Kidney (tissue), 22 donors: ENCODE measurements at places on chromosomes 7 and 10. TPM values are rescaled to one million over a fixed set of nuclear protein-coding genes. Genes with fewer than 3 reads are reported as not detected.

The NKX2-3 gene
- polyA plus RNA-seq: not detected

DNA sequence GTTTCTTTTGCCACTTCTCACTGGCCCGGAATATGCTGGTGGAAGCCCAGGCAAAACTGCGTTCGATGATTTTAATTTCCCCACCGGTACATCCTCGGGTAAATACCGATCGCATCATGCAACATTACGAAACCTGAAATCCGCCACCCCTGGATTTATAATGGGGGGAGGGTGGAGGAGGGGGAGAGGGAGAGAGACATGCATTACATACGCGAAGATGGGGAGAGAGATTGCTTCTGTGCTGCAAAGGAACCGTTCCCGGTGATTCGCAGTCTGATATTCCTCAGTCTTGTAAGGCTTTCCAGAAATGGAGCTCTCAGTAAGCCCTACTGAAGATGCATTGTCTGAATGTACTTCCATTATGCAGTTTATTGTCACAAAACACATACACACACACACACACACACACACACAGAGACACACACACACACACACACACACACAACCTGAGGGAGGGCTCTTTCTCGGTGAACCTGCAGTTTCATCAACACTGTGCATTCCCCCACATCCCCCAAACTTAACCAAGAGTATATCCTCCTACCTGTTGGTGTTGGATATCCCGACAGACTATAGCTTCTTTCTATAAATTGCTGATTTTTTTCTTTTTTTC is 741 bp downstream of the GPR85 start:
- peak; percentile 34 for DNase-seq

- DNase-seq: no peak
These were observed 8.8 kb upstream of the ATRNL1 start for GRCh38 chr10:115084277-115084850.

DNA sequence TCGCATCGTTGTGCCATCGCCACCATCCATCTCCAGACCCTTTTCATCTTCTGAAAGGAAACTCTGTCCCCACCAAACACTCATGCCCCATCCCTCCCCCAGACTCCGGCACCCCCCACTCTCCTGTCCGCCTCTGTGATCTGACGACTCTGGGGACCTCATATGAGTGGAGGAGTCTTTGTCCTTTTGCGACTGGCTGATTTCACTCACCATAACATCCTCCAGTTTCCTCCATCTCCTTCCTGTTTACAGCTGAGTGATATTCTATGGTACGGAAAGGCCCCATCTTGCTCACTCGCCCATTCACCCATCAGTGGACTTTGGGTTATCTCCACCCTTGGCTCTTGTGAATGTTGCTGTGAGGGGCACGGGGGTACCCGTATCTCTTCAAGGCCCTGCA is 11.8 kb upstream of the INSIG1 start:
- no peak for DNase-seq

DNA sequence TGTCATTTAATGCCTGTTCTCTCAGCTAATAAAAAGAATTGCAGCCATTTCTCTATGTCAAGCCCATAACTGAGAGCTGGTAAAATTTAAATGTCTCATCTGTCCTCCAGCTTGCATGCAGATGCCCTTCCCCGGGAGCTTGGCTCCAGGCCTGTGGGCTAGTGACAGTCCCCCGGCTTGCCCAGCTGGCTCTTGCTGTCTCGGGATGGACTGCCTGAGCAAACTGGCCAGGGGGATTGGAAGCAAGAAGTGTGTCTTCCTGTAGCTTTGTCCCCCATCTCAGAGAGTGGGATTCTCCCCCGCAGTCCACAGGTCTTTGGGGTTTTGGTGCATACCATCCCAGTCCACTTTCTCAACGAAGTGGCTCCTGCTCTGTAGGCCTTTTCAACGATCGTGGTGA is 53.9 kb upstream of the HMX3 start:
- no peak for DNase-seq

The KLHDC10 gene
- 15.7 TPM for polyA plus RNA-seq

- no peak for DNase-seq
These were observed 4.5 kb downstream of the ARID5B start for GRCh38 chr10:61905837-61906561.

DNA sequence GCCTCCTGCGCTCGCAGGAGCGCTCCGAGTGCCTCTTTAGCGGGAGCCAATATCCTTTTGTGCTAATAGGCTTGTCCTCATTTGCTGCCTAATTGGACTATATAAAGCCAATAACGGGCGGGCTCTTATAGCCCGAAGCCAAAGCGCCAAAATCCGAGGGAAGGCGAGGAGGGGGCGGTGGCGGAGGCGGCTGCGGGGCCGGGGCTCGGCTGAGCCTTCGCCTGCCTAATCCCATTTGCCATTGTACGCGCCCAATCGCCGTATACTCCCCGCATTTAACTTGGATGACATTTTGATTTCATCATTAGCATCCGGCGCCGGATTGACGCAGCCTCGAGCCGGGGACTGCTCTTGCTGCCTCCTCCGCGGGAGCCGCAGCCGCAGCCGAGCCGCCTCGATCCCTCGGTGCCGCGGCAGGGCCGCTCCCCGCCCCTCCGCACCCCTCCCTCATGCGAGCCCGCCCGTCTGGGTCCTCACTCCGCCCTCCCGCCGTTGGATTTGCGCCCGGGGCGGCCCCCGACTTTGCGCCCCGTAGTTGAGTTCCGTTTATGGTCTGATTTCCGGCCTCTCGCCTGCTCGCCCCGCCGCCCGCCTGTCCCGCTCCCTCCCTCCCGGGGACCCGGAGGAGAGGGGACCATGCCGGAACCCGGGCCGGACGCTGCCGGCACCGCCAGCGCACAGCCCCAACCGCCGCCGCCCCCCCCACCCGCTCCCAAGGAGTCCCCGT is at the start of gene HMX3:
Gene HMX3, plus strand, starts transcription at position 556 of the 727 bp plus-strand sequence. Its CDS starts 81 bp downstream, at position 637.
- peak; percentile 38 for DNase-seq

The HOXA7 gene
- 23.8 TPM for polyA plus RNA-seq

DNA sequence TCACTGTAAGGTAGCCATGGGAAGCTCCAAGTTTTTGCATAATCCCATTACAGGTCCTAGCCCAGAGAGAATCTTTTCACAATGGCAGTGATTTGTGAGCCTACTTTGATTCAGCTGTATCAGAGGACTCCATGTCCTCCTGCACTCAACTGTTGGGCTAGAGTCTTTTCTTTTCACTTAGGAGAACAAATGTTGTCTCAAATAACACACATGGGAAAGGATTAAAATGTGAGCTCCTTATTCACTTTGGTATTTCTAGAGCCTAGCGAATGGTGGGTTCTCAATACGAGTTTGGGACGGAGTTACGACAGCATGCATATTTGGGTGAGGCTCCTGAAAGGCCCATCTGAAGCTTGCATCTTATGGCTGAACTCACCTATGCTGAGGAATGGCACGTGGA is 183.5 kb upstream of the STEAP4 start:
- no peak for DNase-seq

DNA sequence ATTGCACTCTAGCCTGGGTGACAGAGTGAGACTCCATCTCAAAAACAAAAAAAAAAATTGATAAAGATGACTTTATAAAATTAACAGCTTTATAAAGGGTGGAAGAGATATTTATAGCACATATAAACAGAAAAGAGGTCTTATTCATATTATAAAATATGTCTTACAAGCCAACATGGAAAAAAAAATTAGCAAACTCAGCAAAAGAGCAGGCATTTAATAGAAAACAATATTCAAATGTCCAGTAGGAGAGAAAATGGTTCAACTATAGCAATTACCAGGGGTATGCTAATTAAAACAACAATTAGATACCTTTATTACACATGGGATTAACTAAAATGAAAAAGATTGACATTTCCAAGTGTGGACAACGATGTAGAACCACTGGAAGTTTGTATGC is 929.1 kb downstream of the REEP3 start:
- no peak for DNase-seq

The CFAP43 gene
- 3.1 TPM for polyA plus RNA-seq

- no peak for DNase-seq
These were observed 92.3 kb downstream of the NKX6-2 start for GRCh38 chr10:132693676-132694075.

DNA sequence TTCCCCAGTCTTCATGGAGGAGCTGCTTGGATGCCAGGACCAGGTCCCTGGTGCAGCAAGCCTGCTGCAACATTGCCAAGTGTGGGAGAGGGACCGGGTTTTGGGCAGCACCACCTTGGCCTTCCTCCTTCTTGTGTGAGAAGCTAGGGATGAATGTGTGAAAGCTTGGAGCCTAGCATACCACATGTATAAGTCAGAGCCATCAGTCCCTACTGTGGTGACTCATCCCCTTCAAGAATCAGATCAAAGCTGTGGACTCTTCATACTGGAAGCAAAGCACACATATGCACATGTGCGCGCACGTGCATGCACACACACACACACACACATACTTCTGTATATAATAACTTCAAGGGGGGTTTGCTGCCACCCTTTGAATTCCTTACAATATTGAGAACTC is 527.8 kb downstream of the LRMDA start:
- DNase-seq: no peak

GRCh38 chr10:3625959-3626751 is 158.9 kb downstream of the KLF6 start:
- no peak for DNase-seq

The CYP26A1 gene
- not detected for polyA plus RNA-seq

The PTPN20 gene
- polyA plus RNA-seq: 2.6 TPM

GRCh38 chr7:44757739-44758138 is 9.1 kb downstream of the ZMIZ2 start:
- DNase-seq: no peak

- DNase-seq: no peak
These were observed 277.3 kb upstream of the SEMA3D start for GRCh38 chr7:85464042-85464651.

GRCh38 chr7:126993626-126994213 is 259.0 kb downstream of the GRM8 start:
- no peak for DNase-seq

- no peak for DNase-seq
These were observed 7.7 kb upstream of the MINDY3 start for GRCh38 chr10:15868006-15868405.

The RNF133 gene
- not detected for polyA plus RNA-seq

The LRRD1 gene
- polyA plus RNA-seq: not detected

The ABCC2 gene
- polyA plus RNA-seq: 15.4 TPM

DNA sequence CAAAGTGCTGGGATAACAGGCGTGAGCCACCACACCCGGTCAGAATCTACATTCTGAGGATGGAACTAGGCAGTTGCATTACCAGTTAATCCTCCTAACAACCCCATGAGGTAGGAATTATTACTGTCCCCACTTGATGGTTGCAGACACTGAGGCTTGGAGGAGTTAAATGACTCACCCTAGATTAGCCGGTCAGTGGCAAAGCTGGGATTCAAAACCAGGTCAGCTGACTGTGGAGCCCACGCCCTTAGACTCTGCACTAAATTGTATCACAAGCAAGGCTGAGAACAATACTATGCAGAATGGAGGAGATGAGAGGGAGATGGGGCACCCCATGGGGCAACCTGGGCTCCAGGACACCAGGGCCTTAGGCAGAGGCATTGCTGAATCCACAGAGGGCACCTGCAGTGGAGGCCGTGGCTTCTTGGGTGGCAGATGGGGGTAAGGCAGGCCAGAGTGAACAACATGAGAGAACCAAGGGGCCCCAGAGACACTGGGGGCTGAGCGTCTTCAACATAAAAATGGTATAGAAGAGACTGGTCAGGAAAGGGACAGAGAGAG is 723.4 kb downstream of the PARD3 start:
- no peak for DNase-seq

DNA sequence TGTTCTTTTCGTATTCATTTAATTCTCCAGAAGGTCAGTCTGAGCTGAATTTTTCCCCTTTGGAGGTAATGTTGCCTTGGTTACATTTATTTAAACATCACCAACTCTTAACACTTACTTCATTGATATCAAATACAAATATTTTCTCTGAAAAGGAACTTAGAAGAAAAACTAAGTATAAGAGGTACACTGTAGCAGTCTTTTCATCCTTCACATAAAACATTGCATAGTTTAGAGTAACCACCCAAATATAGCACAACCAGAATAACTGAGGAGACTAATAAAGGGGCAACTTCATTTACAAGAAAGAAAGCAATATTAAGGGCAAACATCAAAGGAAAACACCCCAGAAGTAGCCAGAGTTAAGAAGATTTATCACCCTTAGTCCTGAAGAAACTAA is 1115.0 kb upstream of the POT1 start:
- no peak for DNase-seq

DNA sequence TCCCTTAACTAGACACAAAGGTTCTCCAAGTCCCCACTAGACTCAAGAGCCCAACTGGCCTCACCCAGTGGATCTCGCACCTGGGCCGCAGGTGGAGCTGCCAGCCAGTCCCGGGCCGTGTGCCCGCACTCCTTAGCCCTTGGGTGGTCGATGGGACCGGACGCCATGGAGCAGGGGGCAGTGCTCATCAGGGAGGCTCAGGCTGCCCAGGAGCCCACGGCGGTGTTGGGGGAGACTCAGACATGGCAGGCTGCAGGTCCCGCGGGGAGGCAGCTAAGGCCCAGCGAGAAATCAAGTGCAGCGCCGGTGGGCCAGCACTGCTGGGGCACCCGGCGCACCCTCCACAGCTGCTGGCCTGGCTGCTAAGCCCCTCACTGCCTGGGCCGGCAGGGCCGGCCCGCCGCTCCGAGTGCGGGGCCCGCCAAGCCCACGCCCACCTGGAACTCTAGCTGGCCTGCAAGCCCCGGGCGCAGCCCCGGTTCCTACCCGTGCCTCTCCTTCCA is 130.5 kb downstream of the RALA start:
- DNase-seq: no peak

The PON1 gene
- 0.28 TPM for polyA plus RNA-seq

The PCGF6 gene
- polyA plus RNA-seq: 3.0 TPM

DNA sequence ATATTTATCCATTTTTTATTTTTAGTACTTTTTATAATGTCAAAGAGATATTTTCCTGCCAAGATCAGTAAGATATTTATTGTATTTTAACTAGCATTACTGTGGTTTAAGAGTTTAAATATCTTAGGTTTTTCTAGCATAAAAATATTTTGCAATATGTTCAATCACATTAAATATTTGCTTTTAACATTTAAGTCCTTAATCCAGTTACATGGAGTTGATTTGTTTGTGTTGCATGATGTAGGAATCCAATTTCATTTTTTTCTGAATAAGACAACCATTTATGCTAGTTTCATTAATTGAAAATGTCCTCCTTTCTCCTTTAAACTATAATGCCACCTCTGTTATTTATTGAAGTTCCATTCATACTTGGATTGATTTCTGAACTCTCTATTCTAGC is 41.8 kb downstream of the CAV1 start:
- DNase-seq: no peak

GRCh38 chr10:32155075-32155516 is 98.9 kb upstream of the KIF5B start:
- DNase-seq: no peak

GRCh38 chr7:80781561-80781979 is 137.3 kb downstream of the SEMA3C start:
- DNase-seq: no peak

- DNase-seq: no peak
These were observed 212.0 kb upstream of the IGFBP3 start for GRCh38 chr7:46133072-46133471.

DNA sequence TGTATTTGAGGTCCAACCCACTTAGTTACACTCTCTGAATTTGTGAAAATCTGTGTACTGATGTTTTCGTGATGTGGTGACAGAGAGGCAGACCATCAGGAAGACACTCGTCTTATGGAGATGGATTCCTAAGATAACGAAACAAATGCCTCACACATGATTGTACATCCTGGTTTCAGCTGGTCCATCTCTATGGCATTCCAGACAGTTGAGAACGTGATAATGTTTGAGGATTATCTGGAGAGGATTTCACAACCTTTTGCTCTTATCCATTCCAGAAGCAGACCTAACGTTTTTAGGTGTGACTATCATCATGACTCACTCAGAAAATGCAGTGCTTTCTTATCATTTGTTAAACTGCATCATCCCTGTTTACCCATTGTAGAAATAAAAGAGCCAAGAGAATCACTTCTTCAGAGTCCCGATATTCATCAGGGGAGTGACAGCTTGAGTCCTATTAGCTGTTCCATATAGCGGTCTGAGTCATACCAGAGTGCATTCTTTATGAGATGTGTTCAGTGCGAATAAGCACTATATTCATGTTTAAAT is 74.5 kb downstream of the BMPER start:
- DNase-seq: no peak
